Neural crest cell (in vitro differentiated cells): ENCODE measurements at places on chromosomes 7 and 10. TPM values are rescaled to one million over a fixed set of nuclear protein-coding genes. Genes with fewer than 3 reads are reported as not detected.

DNA sequence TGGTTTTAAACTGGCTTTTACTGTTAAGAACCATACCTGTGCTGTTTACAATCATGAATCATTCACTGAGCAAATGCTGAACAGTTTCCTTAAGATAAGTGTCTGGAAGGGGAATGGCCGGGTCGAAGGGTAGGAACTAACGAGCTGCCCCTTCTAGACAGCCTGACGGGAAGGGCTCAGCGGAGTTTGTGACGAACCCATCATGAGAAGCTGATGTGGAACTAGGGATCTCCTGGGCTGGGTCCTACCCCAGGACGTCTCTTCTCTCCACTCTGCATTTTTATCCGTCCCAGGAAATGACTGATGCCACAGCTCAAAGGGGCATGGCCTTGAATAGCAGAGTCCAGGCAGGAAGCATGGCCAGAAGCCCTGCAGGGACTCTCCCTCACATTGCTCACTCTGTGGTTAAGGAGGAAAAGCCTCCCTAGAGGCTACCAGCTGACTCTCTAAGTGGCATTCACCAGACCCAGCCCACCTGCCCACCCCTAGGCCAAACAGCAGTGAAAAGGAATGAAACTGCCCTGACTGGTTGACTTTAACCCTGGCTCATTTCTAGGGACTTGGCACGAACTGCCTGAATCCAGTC lies 112.0 kb downstream of the PFKFB3 start:
- DNase-seq, result no peak

- no peak for DNase-seq
Measured at GRCh38 chr7:22669692-22670421, 57.1 kb upstream of the IL6 start.

GRCh38 chr10:76628801-76629200 lies 1008.8 kb downstream of the KCNMA1 start:
- DNase-seq, result no peak

DNA sequence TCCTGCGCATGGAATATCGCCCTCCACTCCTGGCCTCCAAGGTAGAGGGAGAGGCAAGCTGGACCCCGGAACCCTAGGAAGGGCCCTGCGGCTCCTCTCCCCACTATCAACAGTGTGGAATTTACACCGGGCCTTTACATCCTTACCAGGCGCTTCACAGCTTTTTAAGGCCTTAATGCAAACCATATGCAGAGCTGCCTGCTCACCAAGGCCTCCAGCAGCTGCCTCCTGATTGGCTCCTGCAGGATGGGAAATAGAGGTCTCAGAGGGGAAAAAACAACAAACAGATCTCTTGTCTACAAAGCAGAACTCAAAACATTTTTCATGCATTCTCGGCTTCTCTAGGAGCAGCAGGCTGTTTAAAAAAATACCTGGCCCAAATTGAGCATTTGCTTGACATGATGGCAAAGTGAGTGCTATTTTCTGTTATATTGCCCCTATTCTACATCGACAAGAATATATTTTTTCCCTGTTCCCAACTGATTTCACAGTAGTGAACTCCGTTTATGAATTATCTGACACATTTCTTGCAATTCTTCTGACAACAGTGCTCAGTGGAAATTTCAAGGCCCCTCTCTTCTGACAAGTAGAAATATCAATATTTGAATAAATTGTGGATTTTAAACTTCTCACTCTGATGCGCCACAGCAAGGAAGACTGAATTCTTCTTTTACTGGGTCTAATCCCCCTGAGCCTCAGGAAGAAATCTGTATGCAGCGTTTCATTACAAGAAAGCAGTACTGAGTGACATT lies 51.7 kb downstream of the EBF3 start:
- DNase-seq, result no peak

DNA sequence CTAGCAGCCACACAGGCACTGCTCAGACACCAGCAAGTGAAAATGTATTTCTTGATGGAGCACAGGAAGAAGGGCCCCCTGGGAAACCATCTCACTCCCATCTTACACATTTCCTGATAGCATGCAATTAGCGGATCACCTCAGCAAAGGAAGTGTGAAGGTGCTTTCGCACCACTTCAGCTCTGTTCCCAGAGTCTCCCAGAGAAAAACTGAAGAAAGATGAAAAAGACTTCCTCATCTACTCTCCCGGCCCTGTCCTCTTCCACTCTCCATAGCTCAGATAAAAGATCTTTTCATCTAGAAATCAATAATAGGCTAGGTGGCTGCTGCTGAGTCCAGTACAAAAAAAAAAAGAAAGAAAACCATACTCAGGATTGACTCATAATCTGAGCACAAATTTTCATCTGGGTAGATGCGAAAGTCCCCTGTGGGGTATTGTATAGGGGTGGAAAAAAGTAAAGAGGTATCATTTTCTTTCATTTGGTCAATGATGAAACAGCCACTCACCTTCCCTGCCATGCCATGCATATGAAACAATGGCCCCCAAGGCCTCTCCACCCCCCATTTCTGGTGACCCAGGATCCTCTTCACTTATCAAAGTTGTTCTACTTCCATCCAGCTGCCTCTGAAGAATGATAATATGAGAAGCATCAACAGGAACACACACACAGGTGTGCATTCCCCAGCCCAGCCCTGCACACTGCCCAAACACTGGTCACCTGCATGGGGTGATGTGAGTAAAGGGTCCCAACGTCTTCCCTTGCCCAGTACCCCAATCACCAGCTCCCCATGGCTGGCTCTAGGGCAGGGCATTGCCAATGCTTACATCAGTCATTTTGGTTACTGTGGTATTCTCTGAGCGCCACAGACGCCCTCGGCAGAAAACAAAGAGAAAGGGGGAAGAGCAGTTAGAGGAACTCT lies 48.8 kb upstream of the DGKI start:
- DNase-seq, result no peak

The TFR2 gene
- total RNA-seq, result 1.7 and 2.4 TPM in 2 replicates

The DYNC1I1 gene
- 0.71 and 0.79 TPM in 2 replicates for total RNA-seq

The ACSM6 gene
- not detected in 2 replicates for total RNA-seq

The UCN3 gene
- total RNA-seq, result not detected in 2 replicates

The HMX3 gene
- total RNA-seq, result not detected in 2 replicates

The DOCK4 gene
- total RNA-seq, result 14.1 and 15.3 TPM in 2 replicates
